Pancreas (tissue), 10 donors: ENCODE measurements at places on chromosomes 16 and 17.
A peak's percentile ranks its signal among the peaks of the same experiment; 100 is the strongest.

GRCh38 chr16:49886554-49887094 lies 30.7 kb upstream of the ZNF423 start:
- no peak overlapping the region for H3K4me3 ChIP-seq
- H3K27ac ChIP-seq: no peak overlapping the region
- H3K36me3 ChIP-seq: no peaks in the 10 kb centered on the region
- no peak for DNase-seq

DNA sequence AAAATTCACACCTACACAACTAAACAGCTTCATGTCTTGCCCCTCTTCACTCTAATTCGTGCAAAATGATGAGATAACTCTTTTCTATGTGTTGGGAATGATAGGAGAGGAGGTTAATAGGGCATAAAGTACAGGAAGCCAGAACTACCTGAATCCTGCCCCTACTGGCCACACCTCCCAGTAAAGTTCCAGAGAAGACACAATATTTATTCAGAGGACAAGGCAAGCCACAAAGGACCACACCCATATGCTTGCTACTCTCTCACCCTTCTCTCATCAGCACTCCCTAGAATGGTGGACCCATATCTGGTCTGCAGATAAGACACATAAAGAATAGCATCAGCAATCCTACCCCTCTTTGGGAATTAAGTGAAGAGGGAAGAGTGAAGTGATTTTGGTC lies 74.6 kb downstream of the ZNF18 start:
- H3K4me3 ChIP-seq: no peak overlapping the region
- H3K27me3 ChIP-seq: no peaks in the 10 kb centered on the region
- H3K36me3 ChIP-seq: no peaks in the 10 kb centered on the region
- DNase-seq: no peak
- H3K4me1 ChIP-seq: no peaks in the 10 kb centered on the region

GRCh38 chr16:67608364-67608763 lies 36.6 kb upstream of the CARMIL2 start:
- no peak for DNase-seq
- H3K36me3 ChIP-seq: no peaks in the 10 kb centered on the region
- H3K27ac ChIP-seq: no peak overlapping the region
- no peaks in the 10 kb centered on the region for H3K27me3 ChIP-seq

DNA sequence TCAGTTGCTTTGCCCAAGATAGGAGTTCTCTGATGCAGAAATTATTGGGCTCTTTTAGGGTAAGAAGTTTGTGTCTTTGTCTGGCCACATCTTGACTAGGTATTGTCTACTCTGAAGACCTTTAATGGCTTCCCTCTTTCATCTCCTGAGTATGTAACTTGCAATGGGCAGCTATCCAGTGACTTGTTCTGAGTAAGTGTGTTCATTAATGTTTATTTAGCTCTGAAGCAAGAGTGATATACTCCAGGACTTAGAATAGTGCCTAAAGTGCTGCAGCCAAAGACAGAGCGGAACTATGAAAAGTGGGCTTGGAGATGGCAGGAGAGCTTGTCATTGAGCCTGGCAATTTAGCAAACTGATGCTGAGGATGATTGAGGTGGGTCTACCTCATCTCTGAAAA lies 8.8 kb upstream of the TANGO6 start:
- H3K4me1 ChIP-seq: no peaks in the 10 kb centered on the region
- no peak for DNase-seq
- no peak overlapping the region for H3K4me3 ChIP-seq
- no peak overlapping the region for H3K27ac ChIP-seq
- no peaks in the 10 kb centered on the region for H3K27me3 ChIP-seq
- H3K36me3 ChIP-seq: peaks cover 7% of the 10 kb centered on the region

DNA sequence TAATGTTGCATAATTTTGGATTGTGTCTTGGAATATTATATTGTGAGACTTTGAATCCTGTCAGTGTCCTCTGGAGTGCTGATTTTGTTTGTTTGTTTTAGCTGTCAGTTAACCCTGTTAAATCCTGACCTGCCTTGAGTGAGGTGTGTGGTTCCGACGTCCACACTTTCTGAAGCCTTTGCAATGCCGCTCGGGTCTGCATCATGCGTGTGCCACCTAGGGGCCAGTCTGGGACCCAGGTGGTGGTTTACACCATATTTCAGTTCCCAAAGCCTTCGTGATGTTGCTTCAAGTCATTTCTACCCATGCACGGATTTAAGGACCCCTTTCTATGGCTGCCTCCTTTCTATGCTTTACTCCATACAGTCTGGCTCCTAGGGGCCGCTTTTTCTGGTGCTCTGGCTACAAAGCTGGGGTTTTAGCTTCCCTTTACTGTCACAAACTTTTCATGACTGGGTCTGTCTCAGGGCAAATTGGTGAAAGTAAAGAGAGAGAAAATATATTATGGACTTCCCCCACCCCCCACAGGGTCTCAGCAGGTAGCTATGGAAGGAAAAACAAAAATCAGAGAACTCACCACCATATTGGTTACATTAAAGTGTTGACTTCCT lies 11.4 kb upstream of the OR4D1 start:
- no peaks in the 10 kb centered on the region for H3K4me1 ChIP-seq
- H3K27me3 ChIP-seq: peaks cover 6% of the 10 kb centered on the region
- no peak for DNase-seq
- H3K36me3 ChIP-seq: no peaks in the 10 kb centered on the region

GRCh38 chr16:11880007-11880406 lies 28.7 kb upstream of the RSL1D1 start:
- H3K4me3 ChIP-seq: no peak overlapping the region
- DNase-seq: no peak
- no peaks in the 10 kb centered on the region for H3K4me1 ChIP-seq
- H3K36me3 ChIP-seq: peaks cover 31% of the 10 kb centered on the region
- no peak overlapping the region for H3K27ac ChIP-seq

GRCh38 chr17:70552230-70552981 lies 383.1 kb downstream of the KCNJ2 start:
- H3K4me1 ChIP-seq: no peaks in the 10 kb centered on the region
- no peak for DNase-seq
- no peak overlapping the region for H3K4me3 ChIP-seq
- no peak overlapping the region for H3K27ac ChIP-seq

- H3K36me3 ChIP-seq: no peaks in the 10 kb centered on the region
- H3K4me1 ChIP-seq: no peaks in the 10 kb centered on the region
- no peak overlapping the region for H3K4me3 ChIP-seq
- no peaks in the 10 kb centered on the region for H3K27me3 ChIP-seq
- H3K27ac ChIP-seq: no peak overlapping the region
Measured at GRCh38 chr17:65218261-65218660, 81.1 kb downstream of the RGS9 start.

GRCh38 chr17:8914554-8914953 lies 47.1 kb upstream of the PIK3R6 start:
- no peak overlapping the region for H3K27ac ChIP-seq
- H3K4me1 ChIP-seq: no peaks in the 10 kb centered on the region
- H3K36me3 ChIP-seq: no peaks in the 10 kb centered on the region
- DNase-seq: no peak
- no peaks in the 10 kb centered on the region for H3K27me3 ChIP-seq

- no peak overlapping the region for H3K4me3 ChIP-seq
- peak overlapping the region; percentile 51 for H3K27ac ChIP-seq
- peaks cover 23% of the 10 kb centered on the region for H3K4me1 ChIP-seq
- H3K36me3 ChIP-seq: peaks cover 14% of the 10 kb centered on the region
- no peak for DNase-seq
- H3K27me3 ChIP-seq: no peaks in the 10 kb centered on the region
Measured at GRCh38 chr17:42025191-42025579, 5.3 kb downstream of the NKIRAS2 start.

DNA sequence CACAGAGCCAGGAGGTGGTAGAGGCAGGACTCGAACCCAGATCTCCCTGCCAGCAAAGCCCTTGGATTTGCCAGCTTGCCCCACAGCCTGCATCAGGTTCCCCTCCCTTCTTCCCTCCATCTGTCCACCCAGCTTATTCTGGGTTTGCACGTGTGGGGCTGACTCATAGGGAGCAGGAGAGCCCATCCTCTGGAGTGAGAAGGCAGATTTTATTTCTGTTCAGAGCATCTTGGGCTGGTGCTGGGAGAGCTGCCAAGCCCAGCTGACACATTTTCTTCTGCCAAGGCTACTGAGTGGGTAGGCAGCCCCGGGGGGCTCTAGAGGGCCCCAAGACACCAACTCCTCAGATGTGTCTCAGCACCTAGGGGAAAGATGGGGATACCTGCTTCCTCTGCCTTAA lies 106.3 kb upstream of the CRHR1 start:
- no peaks in the 10 kb centered on the region for H3K36me3 ChIP-seq
- H3K4me3 ChIP-seq: no peak overlapping the region
- H3K4me1 ChIP-seq: no peaks in the 10 kb centered on the region
- no peak overlapping the region for H3K27ac ChIP-seq

DNA sequence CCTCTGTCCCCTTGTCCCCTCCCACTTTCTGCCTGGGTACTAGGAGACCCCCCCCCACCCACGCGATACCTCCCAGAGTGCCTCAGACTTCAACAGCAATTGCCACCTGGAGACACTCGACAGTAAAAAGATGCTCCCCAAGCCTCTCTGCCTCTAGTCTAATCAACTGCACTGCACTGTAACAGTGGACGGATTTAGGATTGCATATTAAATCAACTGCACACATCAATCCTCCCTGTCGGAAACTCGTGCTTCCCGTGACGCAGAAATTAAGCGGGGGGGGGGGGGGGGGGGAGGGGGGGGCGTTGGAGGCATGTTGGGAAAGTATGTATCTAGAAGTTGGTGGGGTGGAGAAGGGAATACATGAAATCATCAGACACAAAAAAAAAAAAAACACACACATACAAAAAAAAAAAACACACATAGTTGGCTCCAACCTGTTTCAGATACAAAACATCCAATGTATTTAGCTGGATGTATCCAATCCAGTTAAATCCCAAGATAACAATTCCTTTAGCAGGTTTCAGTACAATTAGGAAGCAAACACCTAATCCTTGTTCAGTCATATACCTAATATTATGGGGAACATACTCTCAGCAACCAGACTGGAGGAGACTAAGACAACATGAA lies 29.7 kb downstream of the FAM222B start:
- peak overlapping the region; percentile 91 for H3K4me3 ChIP-seq
- peak overlapping the region; percentile 80 for H3K27ac ChIP-seq
- no peaks in the 10 kb centered on the region for H3K36me3 ChIP-seq
- H3K4me1 ChIP-seq: no peaks in the 10 kb centered on the region
- DNase-seq: no peak
- no peaks in the 10 kb centered on the region for H3K27me3 ChIP-seq
